ENCODE measurements at places on chromosomes 6 and 20. TPM values are rescaled to one million over a fixed set of nuclear protein-coding genes. Genes with fewer than 3 reads are reported as not detected.

DNA sequence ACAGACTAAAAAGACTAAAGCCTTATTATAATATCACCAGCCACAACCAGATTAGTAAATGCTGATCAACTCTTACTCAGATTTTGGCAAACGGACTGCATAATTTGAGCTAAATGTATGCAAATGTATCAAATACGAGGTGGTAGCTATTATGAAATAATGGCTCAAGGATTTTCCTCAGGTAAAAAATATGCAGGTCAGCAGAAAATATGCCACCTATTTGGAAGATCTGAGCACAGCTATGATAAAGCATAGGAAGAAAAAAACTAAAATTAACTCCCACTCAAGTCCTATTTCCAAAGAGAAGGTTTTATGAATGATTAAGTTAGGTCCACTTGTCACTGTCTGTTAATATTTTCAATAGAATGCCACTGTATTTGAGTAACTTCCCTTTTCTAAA lies 22.4 kb downstream of the SYCP2 start:
- no peak for DNase-seq

DNA sequence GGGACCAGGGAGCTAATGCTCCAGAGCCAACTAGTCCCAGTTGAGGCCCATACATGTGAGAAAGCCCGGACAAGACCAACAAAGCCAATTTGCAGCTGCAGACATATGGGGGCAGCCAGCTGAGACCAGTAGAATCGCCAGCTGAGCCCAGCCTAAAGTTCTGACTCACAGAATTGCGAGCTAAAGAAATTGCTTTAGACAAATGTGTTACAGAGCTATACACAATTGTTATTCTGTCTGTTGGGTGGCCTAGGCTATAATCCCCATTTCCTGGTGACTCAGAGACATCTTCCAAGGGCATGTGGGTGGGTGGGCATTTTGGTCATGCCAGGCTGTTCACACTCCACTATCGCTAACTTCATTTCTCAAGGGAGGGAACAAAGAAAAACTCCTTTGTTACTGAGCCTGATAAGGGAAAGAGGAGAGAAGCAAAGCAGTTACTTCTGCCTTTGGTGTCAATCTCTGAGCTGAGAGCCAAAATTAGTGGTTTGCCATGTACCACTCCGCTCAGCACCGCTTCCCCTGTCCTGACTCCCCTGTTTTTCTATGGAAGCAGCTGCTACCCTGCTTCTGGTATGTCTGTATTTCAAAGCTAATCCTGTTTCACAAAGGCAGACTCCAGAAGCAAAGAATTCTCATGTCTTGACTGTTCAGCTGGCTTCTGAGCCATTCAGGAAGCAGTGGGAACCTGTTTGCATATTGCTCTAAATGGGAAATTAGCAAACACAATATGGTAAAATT lies 26.1 kb downstream of the SCP2D1 start:
- no peak for DNase-seq

GRCh38 chr6:134707342-134708031 lies 242.4 kb downstream of the ALDH8A1 start:
- DNase-seq, result peak; percentile 35

GRCh38 chr20:63696306-63696627 lies 185 bp upstream of the TNFRSF6B start:
- peak; percentile 90 for DNase-seq

DNA sequence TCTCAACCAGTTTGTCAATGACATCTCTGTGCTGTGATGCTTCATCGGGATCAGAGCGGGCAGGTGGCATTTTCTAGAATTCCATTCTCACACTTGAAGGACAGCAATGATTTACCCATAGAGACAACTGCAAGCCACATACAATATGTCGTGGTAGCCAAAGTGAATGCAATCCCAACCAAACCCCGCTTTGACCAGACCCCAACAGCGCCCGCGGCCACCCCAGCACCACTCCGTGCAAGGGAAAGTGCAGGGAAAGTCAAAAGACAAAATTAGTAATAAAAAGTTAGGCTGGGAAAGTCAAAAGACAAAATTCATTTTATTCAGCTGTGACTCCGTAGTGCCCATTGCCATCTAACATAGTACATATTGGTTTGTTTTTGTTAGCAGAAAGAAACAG lies 88.8 kb upstream of the EYA2 start:
- DNase-seq, result no peak

Gene F13A1
- 0.18 TPM for total RNA-seq

DNA sequence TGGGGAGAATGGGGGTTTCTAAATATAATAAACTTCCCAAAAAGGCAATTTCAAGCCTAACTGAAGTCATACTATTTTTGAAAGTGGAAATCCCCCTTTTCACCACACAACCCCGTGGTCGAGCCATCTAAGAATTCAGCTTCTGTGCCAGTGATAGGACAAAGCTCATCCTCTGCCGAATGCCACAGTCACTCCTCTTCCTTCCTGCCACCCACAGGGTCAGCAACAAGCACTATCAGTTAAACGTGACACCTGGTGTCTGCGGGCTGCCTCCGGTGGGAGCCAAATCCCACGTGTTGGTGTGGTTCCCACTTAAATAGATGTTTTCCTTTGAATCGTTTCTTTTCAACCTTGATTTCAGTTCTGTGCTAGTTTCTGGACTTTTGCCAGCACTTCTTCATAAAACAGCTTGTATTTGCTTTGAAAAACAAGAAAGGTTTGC lies 60.7 kb downstream of the TNFAIP3 start:
- no peak for DNase-seq

Gene RHAG
- total RNA-seq, result not detected

- DNase-seq, result no peak
Measured at GRCh38 chr6:71411882-71412281, 123.3 kb downstream of the OGFRL1 start.

Gene VSTM2L
- 2.2 TPM for total RNA-seq

DNA sequence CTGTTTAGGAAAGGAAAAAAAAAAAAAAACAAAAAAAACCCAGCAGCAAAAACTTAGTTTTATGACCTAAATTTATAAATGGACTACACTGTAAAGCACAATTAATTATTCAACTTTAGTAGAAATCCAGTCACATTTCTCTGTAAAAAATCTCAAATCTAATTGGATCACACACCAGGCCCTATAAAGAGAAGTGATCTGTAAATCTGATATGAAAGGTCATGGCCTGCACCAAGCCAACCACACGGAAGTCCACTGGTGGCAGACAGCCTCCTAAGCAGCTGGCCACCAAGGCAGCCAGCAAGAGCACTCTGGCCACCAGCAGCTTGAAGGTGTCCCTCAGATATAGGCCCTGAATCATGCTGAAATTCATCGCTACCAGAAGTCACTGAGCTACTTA lies 131.6 kb downstream of the HFE start:
- no peak for DNase-seq

Gene HIVEP2
- 4.2 TPM for total RNA-seq

DNA sequence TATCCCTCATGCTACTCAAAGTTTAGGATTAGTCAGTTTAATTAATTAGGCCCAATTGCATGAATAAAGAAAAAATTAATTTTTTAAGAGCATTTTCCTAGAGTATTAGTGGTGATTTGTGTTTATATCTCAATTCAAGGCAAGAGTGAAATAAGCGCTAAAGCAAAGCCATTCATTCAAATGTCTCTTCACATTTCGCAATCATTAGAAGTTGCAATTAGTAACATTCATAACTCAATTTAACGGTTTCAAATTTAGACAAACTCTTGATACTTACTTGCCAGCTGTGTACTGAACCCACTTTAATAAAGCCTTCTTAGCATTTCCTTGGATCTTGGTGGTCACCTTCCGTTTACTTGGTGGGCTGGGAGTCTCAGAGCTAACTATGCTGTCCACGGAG lies 127.2 kb downstream of the SYNE1 start:
- no peak for DNase-seq

Gene ETV7
- 0.94 TPM for total RNA-seq

GRCh38 chr6:24426729-24427446 lies 24.2 kb downstream of the MRS2 start:
- DNase-seq, result no peak

- DNase-seq, result no peak
Measured at GRCh38 chr20:47263080-47263464, 93.4 kb downstream of the ZMYND8 start.

Gene ZBP1
- total RNA-seq, result not detected

Gene TLDC2
- total RNA-seq, result not detected

DNA sequence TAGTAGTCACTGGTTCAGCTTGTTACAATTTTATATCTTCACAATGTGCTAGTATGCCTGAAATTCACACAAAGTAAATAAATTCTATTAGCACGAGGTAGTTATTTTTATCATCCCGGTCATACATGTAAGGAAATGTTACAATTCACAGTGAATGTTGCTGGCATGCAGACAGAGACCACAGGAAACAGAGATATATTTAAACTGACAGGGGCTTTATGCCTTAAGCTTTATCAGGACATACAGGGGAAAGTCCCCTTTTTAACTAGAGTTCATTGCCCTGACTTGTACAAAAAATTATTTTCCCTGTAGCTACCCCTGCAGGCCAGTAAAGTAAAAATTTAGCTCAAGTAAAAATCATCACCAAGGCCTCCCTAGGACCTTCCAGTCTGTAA lies 712.0 kb upstream of the NRSN1 start:
- DNase-seq, result no peak

GRCh38 chr20:31494131-31494530 lies 19.0 kb downstream of the REM1 start:
- peak; percentile 73 for DNase-seq
